CD4-positive, alpha-beta memory T cell (primary cell): ENCODE measurements at places on chromosomes 3 and 15. TPM values are rescaled to one million over a fixed set of nuclear protein-coding genes. Genes with fewer than 3 reads are reported as not detected.

- H3K27ac ChIP-seq: no peak overlapping the region
- no peaks in the 10 kb centered on the region for H3K36me3 ChIP-seq
- no peak overlapping the region for H3K4me3 ChIP-seq
- no peaks in the 10 kb centered on the region for H3K4me1 ChIP-seq
- no peak for DNase-seq
Observed at GRCh38 chr3:134419214-134419959, 45.1 kb upstream of the AMOTL2 start.

ITGA11 gene
- total RNA-seq: not detected

DNA sequence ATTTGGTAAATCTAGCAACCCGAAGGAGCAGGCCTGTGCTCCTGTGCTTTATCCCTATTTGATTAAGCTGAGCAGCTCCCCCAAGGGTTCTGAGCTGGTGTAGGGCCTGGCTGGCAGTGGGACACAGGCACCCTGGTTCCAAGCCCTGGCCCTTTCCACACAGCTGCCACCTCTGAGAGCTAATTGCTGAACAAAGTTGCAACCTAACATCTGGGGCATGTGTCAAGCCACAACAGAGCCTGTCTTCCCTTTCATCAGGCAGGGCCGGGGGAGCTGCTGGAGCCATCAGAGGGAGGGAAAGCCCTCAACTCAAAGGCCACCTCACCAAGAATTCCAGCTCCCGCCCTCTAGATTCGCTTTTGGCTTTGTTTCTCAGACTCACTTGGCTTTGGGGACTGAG lies 17.1 kb upstream of the MRPS22 start:
- peaks cover 5% of the 10 kb centered on the region for H3K4me1 ChIP-seq
- no peaks in the 10 kb centered on the region for H3K36me3 ChIP-seq
- H3K27ac ChIP-seq: no peak overlapping the region
- no peak overlapping the region for H3K4me3 ChIP-seq

DNA sequence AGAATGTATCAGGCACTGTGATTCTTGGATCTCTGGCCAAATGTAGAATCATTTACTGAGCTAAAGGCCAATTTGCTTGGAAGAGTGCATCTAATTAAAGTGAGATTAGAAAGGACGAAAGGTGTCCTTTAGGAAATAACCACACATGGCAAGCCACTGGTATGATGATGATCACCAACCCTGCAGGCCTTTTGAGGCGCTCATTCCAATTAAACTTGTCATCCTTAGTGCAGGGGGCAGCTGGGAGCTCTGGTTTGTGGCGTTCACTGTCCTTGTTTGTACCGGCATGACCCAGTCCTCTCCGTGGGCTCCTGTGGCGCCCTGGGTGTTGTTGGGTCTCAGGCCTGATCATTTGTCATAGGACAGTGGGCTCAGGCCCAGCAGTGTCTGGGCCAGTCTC lies 11.0 kb downstream of the LIMD1 start:
- DNase-seq: no peak
- H3K27me3 ChIP-seq: no peaks in the 10 kb centered on the region
- H3K4me1 ChIP-seq: peaks cover 7% of the 10 kb centered on the region
- no peak overlapping the region for H3K4me3 ChIP-seq

CADPS gene
- not detected for total RNA-seq

EXD1 gene
- not detected for total RNA-seq

GRCh38 chr15:60982249-60982910 lies 246.7 kb downstream of the RORA start:
- H3K27me3 ChIP-seq: no peaks in the 10 kb centered on the region
- no peak overlapping the region for H3K4me3 ChIP-seq
- no peaks in the 10 kb centered on the region for H3K4me1 ChIP-seq

GRCh38 chr3:169324452-169324785 lies 339.1 kb downstream of the MECOM start:
- no peak overlapping the region for H3K27ac ChIP-seq
- no peaks in the 10 kb centered on the region for H3K36me3 ChIP-seq
- no peaks in the 10 kb centered on the region for H3K27me3 ChIP-seq
- H3K4me3 ChIP-seq: no peak overlapping the region

DNA sequence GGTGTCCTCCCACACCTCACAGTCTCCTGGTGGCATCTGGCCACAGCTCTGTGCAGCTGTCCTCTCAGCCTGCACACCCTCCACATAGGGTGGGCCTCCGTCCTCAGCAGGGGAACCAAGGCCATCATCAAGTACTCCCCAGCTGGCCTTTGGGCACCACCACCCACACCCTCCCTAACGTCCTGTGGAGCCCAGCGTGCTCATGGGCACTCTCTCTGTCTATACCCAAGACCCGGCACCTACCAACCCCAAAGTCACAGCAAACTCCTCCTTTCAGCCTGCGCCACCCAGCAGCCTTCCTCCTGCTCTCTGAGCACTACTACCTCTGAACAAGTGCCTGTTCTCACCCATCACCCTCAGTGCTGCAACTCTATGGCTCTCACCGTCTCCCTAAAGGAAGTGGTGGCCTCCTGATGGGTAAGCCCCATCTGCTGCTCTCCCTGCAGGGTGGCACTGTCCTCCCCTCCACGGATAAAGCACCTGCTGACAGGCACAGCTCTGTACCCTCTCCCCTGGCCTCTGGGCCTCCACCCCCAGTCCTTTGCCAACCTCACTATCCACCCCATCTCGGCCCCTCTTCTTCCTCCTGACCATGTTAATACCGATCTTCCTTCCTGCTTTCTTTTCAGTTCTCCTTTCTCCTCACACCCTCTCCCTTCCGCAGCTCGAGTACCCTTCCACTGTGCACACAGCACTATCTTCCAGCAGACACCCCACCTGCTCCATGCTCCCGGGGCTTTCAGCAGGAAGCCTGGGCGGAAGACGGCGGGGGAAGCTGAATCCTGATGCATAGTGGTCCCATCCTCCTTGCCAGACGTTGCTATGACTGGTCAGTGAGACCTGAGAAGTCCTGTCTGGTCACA lies 31.5 kb downstream of the SLC41A3 start:
- H3K36me3 ChIP-seq: peaks cover 3% of the 10 kb centered on the region
- no peak overlapping the region for H3K27ac ChIP-seq
- no peak for DNase-seq

DNA sequence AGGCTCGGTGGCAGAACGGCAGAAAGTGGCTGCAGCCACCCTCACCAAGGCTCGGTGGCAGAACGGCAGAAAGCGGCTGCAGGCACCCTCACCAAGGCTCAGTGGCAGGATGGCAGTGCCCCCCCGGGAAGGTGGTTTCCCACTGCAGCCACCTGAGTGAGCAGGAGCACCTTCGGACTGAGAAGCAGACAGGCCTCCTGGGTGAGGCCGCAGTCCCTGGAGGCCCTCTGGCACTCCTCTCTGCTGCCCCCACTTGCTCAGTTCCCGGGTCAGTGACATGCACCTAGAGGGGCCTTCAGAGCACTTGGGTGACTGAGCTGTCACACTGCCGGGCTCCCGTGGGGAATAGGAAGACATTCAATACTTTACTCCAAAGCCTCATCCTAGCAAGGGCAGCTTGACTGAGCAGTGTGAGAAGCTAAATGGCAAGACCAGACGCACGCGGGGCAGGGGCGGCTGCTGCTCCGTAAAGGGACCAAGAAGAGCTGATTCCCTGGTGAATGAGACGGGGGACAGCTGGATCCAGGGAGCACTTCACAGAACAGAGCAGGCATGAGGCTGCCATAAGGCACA lies 62.7 kb downstream of the PCSK6 start:
- H3K4me1 ChIP-seq: no peaks in the 10 kb centered on the region
- no peaks in the 10 kb centered on the region for H3K36me3 ChIP-seq
- H3K27ac ChIP-seq: no peak overlapping the region
- H3K4me3 ChIP-seq: no peak overlapping the region

MCF2L2 gene
- total RNA-seq: 7.3 TPM

FBXO40 gene
- not detected for total RNA-seq

- no peak overlapping the region for H3K27ac ChIP-seq
- no peaks in the 10 kb centered on the region for H3K27me3 ChIP-seq
- H3K4me1 ChIP-seq: no peaks in the 10 kb centered on the region
- H3K4me3 ChIP-seq: no peak overlapping the region
Observed at GRCh38 chr3:102163039-102163817, 271.6 kb upstream of the ZPLD1 start.

DNA sequence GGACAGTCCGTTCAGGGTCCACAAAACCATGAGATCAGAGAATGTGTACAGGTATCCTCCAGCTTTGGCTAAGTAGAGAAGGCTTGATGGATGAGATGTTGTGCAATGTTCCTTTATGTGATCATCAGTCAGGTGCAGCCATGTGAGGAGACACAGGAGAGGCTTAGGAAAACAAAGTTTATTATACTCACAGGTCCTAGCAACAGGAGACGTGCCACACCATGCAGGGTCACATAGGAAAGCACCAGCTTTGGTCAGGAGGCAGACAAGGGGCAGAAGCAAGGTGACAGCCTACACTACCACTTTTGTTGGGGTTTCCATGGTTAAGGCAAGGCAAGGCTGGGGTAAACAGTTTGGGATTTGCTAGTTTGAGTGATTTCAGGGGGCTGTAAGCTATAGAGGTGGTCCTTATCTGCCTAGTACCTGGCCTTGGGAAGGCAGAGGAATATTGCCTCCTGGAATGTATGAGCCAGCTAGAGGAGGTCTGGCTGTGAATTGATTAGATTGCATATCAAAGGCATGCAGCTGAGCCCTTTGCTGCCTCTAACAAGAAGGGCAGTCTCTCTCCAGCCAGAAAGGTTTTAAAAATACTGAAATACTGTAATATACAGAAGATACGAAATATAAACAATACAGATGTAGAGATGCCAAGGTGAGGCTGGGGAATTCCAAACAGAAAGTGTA lies 248.6 kb downstream of the RYR3 start:
- H3K27ac ChIP-seq: no peak overlapping the region
- DNase-seq: no peak
- H3K36me3 ChIP-seq: no peaks in the 10 kb centered on the region
- no peaks in the 10 kb centered on the region for H3K4me1 ChIP-seq
- H3K27me3 ChIP-seq: no peaks in the 10 kb centered on the region

DNA sequence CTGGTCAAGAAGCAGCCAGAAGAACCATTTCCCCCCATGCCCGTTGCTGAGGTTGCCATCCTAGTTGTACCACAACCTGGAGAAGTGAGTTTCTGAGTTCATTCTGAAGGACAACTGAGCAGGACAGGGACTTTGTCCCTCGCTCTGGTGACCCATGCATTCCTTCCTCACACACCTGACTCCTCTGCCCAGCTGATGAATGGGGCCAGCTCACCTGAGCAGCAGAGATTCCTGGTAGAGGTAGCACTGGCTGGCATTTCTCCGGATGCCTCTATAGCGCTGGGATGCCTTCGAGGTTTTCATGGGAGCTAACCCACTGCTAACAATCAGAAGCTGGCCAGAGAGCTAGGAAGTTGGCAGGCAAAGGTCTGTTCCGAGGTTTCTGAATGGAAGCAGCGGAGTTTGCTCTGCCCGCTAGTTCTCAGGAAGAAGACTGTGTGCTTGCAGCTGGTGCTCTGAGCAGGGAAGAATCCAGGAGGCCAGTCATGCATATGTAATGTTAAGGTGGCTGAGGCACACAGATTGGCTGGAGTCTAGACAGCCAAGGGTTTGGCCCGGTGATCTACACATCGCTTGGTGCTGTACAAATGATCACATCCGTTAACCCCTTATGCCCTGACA lies at the start of gene TMC3:
Gene TMC3, minus strand, starts transcription at position 439 of the 621 bp plus-strand sequence. Its CDS starts 136 bp downstream, at position 303.
- no peaks in the 10 kb centered on the region for H3K36me3 ChIP-seq
- no peak within 1 kb of the TSS for H3K27ac ChIP-seq
- no peak for DNase-seq
- H3K27me3 ChIP-seq: no peaks in the 10 kb centered on the region
- H3K4me3 ChIP-seq: no peak within 1 kb of the TSS

DNA sequence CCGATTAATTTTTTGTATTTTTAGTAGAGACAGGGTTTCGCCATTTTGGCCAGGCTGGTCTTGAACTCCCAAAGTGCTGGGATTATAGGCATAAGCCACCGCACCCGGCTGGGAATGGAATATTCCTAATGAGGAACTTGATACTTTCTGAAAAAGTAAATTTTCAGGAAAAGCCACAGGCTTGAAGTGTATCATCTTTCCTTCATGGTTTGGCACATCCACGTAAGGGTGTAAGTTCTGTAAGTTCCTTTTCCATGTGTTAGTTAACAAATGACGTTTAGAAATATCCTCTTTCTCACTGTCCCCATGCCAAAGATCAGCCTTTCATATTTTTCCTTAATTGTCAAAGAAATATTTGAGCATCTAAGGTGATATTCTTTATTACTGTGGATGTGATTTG lies 24.9 kb downstream of the TMEM45A start:
- no peaks in the 10 kb centered on the region for H3K4me1 ChIP-seq
- no peaks in the 10 kb centered on the region for H3K27me3 ChIP-seq
- DNase-seq: no peak
- H3K4me3 ChIP-seq: no peak overlapping the region
